Inflammatory macrophage treated with lipopolysaccharide for 4 hours (primary cell): ENCODE measurements at places on chromosomes 4 and X.

DNA sequence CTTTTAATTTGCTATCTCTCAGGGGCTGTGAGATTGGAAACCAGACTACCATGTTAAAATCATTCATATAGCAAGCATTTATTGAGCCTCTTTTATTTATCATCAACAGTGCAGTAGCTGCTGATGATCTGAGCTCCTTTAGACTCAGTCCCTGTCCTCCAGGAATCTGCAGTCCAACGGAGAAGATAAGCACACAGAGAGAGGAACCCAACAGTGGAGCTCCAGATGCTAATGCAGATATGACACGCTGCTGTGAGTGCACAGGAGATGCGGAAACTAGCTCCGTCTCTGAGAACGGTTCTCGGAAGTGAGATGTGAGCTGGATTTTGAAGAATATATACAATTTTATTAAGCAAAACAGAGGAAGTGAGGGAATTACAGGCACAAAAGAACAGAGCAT is 35.4 kb downstream of the DCHS2 start:
- DNase-seq = no peak

DNA sequence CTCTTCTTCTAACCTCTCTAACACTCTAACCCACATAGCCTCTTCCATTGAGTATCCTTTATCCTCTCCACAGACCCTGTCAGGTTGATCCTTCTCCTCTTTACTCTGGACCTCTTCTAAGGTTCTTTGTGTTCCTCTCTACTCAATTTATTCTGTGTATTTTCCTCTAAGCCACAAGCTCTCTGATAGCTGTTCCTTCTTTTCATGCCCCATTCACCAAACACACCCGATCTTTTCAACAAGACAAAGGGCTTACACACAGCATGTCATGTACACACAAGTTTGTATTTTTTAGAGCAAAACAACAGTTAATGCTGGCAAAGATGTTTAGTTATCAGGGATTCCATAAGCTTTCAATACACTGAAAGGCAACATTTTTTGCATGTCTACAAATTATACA is 1.9 kb downstream of the SPIN2B start:
- DNase-seq = no peak

DNA sequence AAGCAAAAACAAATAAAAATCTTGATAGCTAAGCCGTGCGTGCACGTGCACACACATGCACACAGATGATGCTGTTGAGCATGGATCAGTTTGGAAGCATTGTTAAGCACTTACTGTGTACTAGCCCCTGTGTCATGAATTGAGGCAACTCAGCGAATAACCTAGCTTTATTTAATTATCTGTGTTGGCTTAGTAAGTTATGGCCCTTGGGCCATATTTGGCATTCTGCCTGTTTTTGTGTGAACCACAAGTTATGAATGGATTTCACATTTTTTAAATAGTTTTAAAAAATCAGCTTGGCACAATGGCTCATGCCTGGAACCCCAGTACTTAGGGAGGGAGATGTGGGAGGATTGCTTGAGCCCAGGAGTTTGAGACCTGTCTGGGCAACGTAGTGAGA is 113.6 kb upstream of the CBLL2 start:
- no peak for DNase-seq

DNA sequence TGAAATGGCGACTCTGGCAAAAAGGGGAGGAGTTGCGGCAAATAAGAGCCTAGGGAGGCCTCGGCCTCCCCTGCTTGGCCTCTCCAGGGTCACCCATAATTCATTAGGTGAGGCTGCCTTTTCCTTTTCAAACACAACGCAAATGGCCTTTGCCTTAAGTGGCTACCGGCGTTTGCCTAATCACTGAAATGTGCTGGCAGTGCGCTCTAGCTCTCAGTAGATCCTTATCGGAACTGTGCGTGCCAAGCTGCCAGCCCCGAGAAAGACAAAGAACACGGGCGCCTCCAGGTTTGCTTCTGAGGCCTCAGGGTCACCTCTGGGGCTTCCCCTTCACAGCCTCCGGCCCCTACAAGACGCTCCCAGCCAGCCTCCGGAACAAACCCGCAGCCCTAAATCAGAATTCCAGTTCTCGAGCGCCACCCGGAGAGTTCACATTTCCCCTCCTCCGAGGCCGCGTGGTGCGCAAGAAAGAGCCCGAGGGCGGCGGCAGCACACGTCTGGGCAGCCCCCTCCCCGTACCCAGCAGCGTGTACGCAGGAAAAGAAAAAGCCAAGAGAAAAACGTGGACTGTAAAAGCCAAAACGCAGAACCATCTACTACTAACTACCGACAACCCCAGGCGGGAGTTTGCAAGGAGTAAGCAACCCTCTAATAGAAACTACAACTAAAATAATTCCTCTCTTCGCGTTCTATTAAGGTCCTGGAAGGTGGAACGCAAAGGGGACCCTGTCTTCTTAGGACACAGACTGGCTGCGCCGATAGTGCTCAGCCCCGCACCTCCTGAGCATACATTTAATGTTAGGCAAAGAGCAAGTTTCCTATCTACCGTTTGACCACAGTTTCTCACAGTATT is 76.5 kb upstream of the BCOR start:
- no peak for DNase-seq

GRCh38 chr4:31081366-31081765 is 361.2 kb downstream of the PCDH7 start:
- no peak for DNase-seq

DNA sequence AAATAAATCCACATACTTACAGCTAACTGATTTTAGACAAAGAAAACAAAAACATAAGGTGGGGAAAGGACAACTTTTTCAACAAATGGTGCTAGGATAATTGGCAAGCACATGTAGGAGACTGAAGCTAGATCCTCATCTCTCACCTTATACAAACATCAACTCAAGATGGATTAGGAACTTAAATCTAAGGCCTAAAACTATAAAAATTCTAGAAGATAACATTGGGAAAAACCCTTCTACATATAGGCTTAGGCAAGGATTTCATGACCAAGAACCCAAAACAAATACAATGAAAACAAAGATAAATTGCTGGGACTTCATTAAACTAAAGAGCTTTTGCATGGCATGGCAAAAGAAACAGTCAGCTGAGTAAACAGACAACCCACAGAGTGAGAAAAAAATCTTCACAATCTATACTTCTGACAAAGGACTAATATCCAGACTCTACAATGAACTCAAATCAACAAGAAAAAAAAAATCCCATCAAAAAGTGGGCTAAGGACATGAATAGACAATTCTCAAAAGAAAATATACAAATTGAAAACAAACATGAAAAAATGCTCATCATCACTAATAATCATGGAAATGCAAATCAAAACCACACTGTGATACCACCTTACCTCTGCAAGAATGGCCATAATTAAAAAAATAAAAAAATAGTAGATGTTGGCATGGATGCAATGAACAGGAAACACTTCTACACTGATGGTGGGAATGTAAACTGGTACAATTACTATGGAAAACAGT is 14.1 kb upstream of the AFP start:
- no peak for DNase-seq

- DNase-seq = no peak
Measured at GRCh38 chr4:184099535-184099966, 118.1 kb downstream of the ENPP6 start.

- DNase-seq = no peak
Measured at GRCh38 chr4:47838445-47838844, 578 bp upstream of the CORIN start.

- no peak for DNase-seq
Measured at GRCh38 chrX:136999024-136999423, 34.8 kb downstream of the GPR101 start.

GRCh38 chr4:17787315-17787714 is 5.9 kb upstream of the FAM184B start:
- no peak for DNase-seq

GRCh38 chrX:154463611-154464220 is 5.6 kb downstream of the PLXNA3 start:
- no peak for DNase-seq

DNA sequence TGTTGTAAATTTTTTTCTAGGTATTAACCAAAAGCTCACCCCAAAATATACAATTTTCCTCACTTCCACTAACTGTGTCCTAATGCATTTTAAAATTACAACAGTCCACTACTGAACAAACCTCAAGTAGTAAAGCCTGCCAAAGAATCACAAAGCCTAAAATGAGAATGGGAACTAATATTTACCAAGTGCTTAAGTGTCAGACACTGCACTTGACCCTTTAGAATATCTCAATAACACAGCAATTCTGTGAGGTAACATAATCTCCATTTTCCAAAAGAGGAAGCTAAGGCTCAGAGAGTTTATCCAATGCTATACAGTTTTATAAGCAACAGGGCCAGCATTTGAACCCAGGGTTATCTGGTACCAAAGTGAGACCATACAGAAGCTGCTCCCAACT is 4.9 kb downstream of the SLC9A7 start:
- peak; percentile 22 for DNase-seq

- DNase-seq = no peak
Measured at GRCh38 chr4:2823671-2824328, 19.8 kb upstream of the ADD1 start.

DNA sequence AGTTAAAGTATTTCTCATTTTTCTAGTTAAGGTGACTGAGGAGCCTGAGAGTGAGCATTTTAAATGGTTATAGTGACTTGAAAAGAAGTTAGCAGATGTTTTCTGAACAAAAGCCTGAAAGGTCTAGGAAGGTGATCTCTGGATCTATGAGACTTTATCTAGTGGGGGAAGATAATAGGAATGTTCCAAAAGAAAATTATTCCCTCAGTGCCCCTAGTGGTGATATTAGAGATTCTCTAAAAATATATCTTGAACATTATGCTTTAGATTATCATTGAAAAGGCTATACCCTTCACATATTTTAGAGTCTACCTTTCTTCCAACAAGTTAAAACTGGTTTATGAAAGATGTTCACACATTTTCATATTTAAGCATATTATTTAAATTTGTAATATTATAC is 69.0 kb upstream of the SPANXN1 start:
- DNase-seq = no peak

DNA sequence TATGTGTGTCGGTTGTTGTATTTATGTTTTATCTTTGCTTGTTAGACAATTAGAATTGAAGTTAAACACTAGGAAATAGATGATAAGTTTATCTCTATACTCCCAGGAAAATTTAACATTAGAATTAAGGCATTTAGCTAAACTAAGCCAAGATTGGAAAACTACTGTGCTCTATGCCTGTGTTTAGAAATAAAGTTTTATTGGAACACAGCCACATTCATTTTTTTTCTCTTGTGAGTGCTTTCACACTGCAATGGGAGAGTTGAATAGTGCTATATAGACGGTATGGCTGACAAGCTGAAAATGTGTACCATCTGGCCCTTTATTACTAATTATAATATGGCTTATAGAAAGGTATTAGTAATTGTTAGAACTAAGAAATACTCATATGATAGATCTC is 186.7 kb upstream of the NUDT6 start:
- no peak for DNase-seq
